ENCODE measurements at places on chromosomes 1 and 21.

DNA sequence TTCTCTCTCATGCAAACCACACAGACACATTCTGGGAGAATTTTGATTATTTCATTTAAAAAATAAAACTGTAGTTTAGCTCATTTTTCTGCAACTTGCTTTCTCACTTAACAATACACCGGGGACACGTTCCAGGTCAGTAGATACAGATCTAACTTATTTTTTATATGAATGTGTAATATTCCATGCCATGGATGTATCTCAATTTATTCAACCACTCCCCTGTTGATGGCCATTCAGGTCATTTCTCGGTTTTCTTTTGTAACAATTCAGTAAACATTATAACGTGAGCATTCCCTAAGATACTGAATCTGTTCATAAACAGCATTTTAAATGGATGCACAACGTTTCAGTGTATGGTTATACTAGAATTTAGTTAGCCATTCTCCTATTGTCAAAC lies 64.7 kb downstream of the CSMD2 start:
- no peak overlapping the region for H3K4me3 ChIP-seq
- H3K4me1 ChIP-seq = no peaks in the 10 kb centered on the region
- DNase-seq = no peak
- no peaks in the 10 kb centered on the region for H3K36me3 ChIP-seq
- H3K27me3 ChIP-seq = peaks cover 18% of the 10 kb centered on the region

GRCh38 chr1:65955503-65955902 lies 162.8 kb downstream of the PDE4B start:
- H3K27me3 ChIP-seq = no peaks in the 10 kb centered on the region
- H3K4me1 ChIP-seq = no peaks in the 10 kb centered on the region
- DNase-seq = no peak
- H3K36me3 ChIP-seq = no peaks in the 10 kb centered on the region

DNA sequence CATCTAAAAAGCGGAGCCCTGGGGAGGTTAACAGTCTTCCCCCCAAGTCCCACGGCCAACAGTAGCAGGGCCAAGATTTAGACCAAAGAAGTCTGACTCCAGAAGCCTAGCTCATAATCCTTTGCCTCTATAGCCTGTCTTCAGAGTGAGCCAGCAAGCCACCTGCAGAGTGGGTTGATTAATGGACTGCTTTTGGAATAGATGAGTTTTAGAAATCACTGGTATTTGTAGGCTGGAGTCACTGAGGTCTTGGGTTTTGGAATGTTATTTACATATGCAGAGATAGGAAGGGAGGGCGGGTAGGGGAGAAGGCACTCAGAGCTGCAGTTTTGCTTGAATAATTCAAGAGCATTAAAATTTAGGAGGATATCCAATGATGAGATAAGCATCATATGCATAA lies 90.8 kb upstream of the L1TD1 start:
- no peak overlapping the region for H3K4me3 ChIP-seq
- H3K27ac ChIP-seq = no peak overlapping the region
- no peaks in the 10 kb centered on the region for H3K4me1 ChIP-seq
- no peaks in the 10 kb centered on the region for H3K36me3 ChIP-seq

- no peak overlapping the region for H3K4me3 ChIP-seq
- peaks cover 8% of the 10 kb centered on the region for H3K27me3 ChIP-seq
- no peak for DNase-seq
These were observed 497.1 kb downstream of the AJAP1 start for GRCh38 chr1:5151511-5151910.

DNA sequence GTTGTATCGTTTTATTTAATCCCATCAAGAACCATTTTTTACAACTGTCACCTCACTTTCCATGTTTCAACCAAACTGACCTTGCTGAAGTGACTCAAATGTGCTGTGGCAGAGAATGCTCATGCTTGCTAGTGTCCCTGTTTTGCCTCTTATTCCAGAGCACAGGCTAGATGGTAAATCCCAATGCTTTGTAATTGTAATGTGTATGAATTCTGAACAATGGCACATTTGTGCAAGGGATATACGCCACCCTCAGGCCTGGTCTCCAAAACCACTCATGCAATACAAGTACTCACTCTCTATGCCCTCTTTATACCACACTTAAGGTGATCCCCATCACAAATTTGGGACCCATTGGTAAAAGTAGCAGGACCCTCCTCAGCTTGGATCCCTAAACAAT lies 313.6 kb downstream of the HHIPL2 start:
- H3K27ac ChIP-seq = no peak overlapping the region
- no peak overlapping the region for H3K4me3 ChIP-seq
- H3K4me1 ChIP-seq = no peaks in the 10 kb centered on the region
- no peaks in the 10 kb centered on the region for H3K27me3 ChIP-seq
- no peaks in the 10 kb centered on the region for H3K36me3 ChIP-seq

DNA sequence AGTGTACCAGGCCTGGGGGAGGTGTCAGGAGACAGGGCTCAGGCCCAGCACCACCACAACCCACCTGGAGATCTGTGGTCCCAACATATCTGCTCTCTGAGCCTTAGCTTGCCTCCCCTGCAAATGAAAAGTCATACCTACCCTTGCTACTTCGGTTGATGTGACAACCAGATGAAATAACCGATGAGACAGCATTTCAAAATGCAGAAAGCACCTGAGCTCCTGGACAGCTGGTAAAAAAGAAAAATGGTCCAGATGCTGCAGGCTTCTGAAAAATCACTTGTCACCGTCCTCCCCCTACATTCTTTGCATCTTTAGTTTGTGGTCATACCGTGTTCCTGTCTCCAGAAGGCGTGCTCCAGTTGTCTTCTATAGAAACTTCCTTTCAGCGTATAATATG lies 52.0 kb upstream of the COA6 start:
- no peak overlapping the region for H3K4me3 ChIP-seq
- no peak for DNase-seq
- no peak overlapping the region for H3K27ac ChIP-seq
- no peaks in the 10 kb centered on the region for H3K27me3 ChIP-seq

All from SJCRH30 (cell line).